ENCODE measurements at places on chromosomes 3 and 15.
A peak's percentile ranks its signal among the peaks of the same experiment; 100 is the strongest.

GRCh38 chr3:10744098-10744465 lies 71.9 kb upstream of the SLC6A11 start:
- DNase-seq, result no peak

DNA sequence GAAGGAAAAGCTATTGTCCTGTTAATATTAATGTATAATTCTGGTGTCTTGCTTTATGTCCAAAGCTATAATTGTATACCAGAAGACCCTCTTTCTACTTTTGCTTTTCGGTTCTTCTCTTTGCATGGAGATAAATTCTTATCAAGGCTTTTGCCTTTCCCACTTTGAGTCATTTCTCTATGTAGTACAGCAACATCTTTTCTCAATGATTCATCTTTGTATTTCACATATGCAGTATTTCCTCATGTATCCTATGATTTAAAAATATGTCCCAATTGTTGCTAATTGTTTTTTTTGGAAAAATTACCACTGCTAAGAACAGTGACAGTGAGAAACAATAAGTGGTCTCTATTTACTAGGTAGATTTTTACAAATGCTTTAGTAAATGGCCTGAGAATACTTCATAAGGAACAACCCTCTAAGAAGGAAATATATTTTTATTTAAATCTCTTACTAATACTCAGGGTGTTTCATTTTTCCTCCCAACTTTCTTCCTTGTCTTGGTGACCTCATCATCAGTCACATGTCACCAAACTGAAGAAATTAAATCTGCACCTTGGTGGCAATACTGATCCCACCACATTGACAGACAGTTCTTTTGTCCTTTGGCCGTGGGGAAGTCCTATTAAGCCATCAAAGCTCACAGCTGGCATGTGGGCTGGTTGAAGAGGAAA lies 290.6 kb downstream of the SATB1 start:
- no peak for DNase-seq

GRCh38 chr3:160257606-160258005 lies 32.4 kb downstream of the C3orf80 start:
- DNase-seq, result no peak

DNA sequence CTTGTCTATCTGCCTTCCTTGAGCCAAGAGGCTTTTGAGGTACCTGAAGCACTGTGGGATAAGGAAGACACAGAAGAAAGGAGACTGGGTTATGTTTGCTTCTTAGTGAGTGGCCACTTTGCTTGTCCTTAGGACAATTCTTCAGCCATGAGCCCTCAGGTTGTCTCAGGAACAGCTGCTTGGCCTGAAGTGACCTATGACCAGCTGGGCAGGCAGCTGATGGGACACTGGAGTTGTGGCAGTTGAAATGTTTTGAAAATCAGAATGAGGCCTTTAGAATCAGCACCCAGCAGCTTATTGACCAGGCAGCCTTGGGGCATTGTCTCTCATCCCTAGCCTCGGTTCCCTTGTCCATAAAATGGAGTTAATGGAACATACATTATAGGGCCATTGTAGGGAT lies 37.0 kb downstream of the RBP2 start:
- no peak for DNase-seq

DNA sequence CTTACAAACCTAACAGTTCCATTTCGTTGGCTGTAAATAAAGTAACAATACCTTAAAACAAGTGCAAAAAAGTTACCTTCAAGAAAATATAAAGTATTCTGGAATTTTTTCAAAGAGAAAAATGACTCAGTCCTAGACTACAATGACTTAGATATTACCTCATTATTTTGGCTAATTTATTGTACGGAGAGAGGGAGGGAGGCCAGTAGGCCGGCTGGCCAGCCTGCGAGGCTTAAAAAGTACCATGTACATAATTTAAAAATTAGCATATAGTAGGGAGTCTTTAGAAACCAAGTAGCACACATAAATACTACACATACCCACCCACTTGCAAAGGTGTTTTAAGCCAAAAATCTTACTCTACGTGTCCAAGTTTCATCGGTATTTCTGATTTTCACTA lies 41.9 kb upstream of the MAP4 start:
- DNase-seq, result no peak

DNA sequence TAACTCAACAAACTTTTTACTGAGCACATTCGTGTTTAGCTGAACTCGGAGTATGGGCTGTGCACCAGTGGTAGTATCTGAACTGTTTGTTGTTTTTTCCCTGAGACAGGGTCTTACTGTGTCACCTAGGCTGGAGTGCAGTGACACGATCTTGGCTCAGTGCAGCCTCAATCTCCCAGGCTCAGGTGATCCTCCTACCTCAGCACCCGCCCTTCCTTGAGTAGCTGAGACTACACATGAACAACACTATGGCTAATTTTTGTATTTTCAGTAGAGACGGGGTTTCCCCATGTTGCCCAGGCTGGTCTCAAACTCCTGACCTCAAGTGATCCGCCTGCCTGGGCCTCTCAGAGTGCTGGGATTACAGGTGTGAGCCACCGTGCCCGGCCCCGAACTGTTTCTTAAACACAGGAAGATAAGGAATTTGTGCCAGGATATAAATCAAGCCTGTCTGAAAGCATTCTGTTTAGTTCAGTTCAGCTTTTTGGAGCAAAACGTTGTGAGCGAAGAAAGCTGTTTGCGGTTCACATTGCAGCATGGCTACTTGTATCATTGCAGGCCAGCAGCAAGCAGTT lies 40.4 kb upstream of the SKOR1 start:
- no peak for DNase-seq

- no peak for DNase-seq
Measured at GRCh38 chr3:179464323-179465092, 13.2 kb upstream of the GNB4 start.

DNA sequence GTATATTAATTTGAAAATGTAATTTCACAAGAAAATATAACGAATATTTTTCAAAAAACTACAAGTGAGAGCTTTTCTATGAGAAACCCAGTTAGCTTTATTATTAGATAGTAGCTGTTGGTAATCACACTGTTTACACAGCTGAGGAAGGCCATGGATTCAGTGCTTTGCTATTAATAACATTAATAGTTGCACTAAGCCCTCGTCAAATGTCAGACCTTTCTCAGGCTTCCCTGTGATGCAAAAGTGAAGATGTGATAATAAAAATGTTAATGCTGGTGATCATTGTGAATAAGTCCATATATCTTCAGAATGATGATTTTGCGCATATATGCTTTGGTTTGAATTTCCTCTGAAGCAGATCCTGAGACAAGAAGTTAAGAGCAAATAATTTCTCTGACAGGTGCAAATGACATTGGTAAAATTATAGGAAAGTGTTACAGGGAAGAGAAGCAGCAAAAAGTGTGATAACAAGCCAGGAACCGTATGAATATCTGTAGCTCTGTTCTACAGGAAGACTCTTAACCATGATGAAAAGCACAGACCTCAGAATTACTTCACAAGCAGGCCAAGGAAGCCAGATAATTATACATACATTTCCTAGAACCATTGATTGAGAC lies 56.5 kb upstream of the CNTN6 start:
- no peak for DNase-seq

DNA sequence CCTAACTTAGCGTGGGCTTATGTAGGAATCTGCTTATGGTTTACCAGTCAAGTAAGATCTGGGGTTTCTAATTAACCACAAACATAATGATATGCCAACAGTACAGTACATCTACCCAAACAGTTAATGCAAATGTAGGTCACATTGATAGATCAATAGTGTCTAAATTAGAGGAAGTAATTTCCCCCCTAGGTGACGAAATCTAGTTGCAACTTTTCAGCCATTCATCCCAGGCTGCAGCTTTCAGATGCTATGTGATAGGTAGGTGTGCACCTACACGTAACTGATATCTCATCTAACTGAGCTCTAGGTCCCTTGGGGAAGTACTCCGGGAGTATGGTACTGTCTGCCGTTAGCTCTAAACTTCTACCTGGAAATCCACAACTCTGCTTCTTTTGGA lies 57.2 kb downstream of the CRTC3 start:
- DNase-seq, result no peak

DNA sequence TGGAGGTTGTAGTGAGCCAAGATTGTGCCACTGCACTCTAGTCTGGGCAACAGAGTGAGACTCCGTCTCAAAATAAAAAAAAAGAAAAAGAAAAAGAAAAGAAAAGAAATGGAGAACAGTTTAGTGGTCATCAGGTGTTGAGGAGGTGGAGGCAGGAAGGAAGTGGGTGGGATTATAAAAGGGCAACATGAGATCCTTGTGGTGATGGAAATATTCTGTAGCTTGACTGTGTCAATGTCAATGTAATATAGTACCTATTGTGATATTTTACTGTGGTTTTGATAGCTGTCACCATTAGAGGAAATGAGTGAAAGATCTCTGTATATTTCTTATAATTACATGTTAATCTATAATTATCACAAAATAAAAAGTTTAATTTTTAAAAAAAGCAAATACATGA lies 60.8 kb downstream of the TRAT1 start:
- DNase-seq, result no peak

DNA sequence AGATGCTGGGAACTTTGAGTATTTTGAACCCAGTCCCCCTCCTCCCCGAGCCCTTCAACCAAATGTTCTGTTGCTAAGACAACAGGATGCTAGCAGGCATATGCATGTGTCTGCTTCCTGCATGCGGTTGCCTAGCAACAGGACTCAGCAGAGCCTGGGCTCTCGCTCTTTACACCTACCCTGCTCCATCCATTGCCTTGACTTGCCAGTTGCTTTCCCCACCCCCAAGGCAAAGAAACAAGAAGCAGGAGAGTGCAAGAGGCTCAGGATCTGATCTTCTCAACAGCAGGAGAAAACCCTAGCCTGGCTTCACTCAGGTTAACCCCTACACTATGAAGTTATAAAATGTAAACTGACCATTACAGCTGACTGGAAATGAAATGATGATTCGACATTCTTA lies 393.0 kb downstream of the IGSF11 start:
- DNase-seq, result no peak

DNA sequence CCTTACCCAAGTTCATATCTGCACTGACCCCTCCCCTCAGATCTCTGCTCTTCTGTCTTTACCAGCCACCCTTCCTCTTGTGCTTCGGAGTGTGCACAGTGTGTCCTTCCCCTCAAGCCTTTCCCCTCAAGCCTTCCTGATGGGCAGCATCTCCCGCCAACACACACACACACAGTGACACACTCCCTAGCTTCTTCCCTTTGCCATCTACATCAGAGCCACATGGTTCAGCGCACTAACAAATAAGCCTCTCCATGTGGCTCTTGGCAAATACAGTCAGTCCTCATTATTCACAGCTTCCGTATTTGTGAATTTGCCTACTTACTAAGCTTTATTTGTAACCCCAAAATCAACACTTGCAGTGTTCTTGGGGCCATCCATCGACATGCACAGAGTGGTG lies 37.5 kb downstream of the SH3BP5 start:
- no peak for DNase-seq

- peak; percentile 31 for DNase-seq
Measured at GRCh38 chr3:112734736-112735350, 93.9 kb upstream of the CCDC80 start.

GRCh38 chr15:101044625-101045235 lies 125.6 kb downstream of the LRRK1 start:
- DNase-seq, result no peak

DNA sequence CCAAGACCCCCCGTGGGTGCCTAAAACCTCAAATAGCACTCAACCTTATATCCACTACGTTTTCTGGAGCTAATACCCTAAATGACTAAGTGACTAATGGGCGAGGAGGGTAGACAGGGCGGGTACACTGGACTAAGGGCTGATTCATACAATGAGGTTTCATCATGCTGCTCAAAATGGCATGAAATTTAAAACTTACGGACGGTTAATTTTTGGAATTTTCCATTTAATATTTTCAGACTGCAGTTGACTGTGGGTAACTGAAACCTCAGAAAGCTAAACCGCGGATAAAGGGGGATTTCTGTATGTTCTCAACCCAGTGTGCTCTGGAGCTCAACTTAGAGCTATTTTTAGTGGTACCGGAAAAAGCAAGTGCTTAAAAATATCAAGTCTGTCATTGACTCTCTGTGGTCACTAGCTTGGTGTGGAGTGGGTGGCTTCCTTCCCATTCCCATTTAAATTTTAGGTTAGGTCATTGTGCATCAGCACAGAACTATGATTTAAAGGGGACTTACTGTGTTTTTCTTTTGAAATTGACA lies 72.9 kb downstream of the LRRC28 start:
- DNase-seq, result no peak

DNA sequence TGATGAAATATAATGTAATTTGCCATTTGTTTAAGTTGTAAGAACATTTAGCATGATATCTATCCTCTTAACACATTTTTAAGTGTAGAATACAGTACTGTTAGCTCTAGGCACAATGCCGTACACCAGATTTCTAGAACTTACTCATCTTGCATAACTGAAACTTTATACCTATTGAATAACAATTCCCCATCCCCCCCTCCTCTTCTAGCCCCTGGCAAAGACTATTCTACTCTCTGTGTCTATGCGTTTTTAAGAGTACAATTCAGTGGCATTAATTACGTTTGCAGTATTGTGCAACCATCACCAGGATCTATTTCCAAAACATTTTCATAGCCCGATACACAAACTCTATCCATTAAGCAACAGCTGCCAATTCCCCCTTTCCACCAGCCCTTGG lies 261.7 kb downstream of the PLOD2 start:
- no peak for DNase-seq

- no peak for DNase-seq
Measured at GRCh38 chr3:64303401-64303800, 78.1 kb upstream of the PRICKLE2 start.

DNA sequence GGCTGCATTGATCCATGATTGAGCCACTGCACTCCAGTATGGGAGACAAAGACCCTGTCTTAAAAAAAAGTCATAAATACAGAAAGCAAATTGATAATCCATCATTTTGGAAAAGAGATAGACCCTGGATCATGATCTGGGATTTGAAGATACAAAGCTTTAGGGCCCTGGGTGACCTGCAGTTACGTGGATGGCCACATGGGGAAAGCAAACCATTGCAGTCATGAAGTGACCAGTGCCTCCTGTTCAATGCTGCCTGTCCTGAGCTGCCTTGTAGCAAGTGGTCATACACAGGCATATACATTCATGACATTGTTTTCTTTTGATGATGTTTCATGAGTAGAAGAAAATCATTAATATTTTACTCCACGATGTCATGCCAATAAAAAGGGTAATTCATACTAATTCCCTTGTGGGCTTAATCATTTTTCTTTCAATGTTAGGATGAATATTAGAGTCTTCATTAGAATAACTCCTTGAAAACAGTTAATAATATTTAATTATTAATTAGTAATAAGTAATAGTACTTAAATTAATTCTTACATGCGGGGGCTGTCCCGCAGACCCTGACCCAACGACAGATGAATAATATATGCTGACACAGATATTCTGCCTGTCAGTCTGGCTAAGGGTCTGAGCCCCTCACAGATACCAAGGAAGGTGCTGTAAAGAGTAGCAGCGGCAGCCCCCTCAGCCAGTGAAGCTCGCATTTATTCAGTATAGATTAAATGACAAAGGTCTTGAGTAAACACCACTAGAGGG lies 109.0 kb upstream of the UNC13C start:
- no peak for DNase-seq

DNA sequence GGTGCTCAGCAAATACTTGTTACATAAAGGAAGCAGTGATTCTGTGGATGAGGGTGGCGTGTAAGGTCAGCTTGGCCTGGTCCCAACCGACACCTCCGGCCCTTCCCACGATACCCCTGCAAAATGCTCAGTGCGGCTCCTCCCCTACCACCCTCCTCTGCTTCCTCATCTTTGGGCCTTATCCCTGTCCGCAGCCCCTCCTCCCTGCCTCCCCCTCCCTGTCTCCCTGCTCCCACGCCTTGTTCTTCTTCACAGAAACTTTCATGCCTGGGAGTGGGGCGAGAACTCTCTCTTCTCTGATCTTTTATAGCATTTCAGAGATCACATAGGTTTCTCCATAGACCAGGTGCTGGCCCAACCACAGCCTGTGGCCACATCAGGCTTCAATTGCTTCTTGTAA lies 75.0 kb upstream of the ATP2B2 start:
- DNase-seq, result no peak

- DNase-seq, result no peak
Measured at GRCh38 chr3:158845765-158846350, 44.0 kb downstream of the MFSD1 start.

All from stimulated activated CD4-positive, alpha-beta T cell treated with anti-CD3 and anti-CD28 coated beads, Interleukin-1b, Interleukin-23, amount 100 ng/mL, for 1 hour (primary cell).